NCI-H146 (cell line): ENCODE measurements at places on chromosomes 7 and 10.

DNA sequence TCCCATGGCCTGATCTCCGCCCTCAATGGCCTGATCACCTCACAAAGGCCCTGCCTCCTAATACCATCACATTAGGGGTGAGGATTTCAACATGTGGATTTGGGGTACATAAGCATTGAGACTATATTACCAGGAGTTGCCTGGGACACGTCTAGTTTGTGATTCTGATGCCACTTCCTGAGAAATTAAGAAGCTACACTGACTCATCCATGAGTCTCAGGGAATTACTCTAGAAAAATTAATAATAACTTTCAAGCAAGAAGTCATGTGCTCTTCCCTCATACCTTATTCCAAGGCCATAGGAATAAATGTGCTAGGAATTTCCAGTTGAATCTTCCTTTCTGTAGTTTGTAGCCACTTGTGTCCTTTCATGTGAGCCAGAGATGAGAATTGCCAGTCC, 519.3 kb upstream of the MKI67 start:
- DNase-seq = no peak

DNA sequence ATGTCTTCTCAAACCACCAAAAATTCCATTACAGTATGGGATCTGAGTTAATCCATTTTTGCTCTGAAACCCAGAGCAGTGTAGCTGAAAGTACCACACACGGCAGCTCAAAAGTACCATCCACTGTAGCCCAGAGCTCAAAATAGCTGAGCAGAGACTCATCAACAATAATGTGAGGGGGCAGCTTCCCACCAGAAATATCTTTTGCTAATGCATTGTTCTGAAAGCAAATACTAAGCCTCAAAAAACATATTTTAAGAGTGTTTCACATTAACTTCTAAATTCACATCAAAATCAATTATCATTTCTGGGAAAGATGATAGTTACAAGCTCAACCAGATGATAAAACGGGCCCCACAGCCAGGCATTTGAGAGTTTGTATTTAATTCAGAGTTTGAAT, 73.7 kb downstream of the ABLIM1 start:
- DNase-seq = no peak

GRCh38 chr10:86594535-86594934, 59.8 kb upstream of the OPN4 start:
- DNase-seq = no peak

- DNase-seq = peak; percentile 91
Measured at GRCh38 chr10:60572511-60573194, 183.0 kb upstream of the ANK3 start.

DNA sequence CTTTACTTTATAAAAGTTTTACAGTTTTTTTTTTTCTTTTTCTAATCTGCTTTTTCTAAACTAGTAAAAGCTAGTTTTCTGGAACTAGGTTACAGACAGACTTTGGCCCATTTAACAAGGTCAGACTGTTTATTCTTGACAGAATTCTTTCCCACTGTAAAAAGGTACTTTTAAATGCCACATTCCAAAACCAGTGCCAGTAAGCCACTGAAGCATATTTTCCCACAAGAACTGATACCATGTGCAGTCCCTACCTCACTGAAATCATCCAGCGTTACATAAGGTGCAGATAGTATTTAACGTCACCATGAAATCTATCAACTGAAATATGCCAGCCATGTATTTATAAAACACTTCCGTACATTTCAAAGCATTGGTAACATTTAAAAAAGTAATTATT, 121.6 kb downstream of the CDK6 start:
- DNase-seq = no peak

DNA sequence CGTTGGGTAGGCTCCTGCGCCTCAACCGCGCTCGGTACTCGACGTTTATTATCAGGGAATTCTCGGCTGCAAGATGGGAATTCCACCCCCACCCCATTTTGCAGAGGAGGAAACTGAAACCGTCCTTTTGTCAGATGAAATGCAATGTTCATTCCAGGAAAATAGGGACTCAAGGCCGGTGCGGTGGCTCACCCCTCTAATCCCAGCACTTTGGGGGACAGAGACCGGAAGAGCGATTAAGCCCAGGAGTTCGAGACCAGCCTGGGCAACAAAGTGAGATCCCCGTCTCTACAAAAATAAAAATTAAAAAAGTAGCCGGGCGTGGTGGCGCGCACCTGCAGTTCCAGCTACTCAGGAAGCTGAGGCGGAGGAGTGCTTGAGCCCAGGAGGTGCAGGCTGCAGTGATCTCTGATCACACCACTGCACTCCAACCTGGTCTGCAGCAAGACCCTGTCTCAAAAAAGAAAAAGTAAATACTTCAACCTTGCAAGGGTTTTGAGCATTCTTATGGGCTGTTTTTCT, 720 bp upstream of the RFC2 start:
- DNase-seq = peak; percentile 35

- no peak for DNase-seq
Measured at GRCh38 chr7:73585196-73585595, 6.8 kb upstream of the TBL2 start.
